ENCODE measurements at places on chromosomes 2 and 18.

DNA sequence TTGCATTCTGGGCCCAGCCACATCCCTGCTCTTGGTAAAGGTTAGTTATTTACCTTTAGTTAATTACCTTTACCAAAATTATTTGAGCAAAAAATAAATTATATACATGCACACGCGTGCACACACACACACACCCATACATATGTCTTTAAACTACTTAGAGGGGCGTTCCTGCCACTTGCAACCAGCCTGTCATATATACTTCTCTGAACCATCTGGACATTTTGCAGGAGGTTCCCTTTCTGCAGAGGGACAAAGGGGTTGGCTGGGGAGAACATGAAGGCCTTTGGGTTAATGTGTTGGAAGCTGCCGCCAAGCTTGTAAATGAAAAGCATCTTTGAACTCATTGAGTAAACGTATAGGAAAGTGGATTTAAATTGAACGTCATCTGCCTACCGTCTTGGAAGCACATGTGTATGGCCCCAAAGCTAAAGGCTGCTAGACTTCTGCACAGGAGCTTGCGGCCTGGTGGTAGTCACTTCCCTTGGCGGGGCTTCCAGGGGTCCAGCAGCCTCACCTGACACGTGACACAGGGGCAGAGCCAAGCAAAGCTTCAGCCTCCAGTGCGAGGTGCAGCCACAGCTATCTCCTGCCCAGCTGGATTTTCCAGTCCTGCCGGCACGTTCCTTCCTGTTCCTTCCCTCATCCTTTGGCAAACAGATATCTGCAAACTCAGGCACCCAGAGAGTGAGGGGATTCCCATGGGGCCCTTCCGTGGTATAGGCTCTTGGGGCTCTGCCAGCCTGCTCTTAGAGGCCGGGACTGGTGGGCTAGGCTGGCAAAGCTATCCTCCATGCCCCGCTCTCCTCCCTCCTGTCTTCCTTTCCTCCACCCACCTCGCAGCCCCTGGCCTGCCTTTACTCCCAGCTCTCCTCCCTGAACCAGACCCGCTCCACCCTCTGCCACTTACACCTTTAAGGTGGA lies 46.1 kb downstream of the SERTAD2 start:
- no peak for DNase-seq

- no peak for DNase-seq
Observed at GRCh38 chr2:183926433-183926832, 671.9 kb upstream of the ZNF804A start.

DNA sequence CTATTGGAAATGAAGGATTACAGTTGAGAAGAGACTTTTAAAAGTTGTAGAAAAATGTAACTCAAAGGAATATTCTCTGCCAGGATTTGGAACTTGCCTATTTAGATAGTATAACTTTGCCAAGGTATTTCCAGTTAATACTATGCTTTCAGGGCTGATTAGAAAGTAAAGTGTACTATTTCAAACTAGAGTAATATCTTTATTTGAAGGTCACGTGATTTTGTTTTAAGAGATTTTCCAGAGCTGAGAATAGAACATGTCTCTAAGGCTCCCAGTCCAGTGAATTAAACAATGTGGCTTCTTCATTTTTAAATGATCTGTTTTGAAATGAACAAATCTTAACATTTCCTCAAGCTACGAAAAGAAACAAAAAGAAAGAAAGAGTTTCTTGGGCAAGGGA lies 53.9 kb downstream of the CCDC148 start:
- no peak for DNase-seq

GRCh38 chr2:149544692-149545091 lies 42.9 kb downstream of the MMADHC start:
- no peak for DNase-seq

- DNase-seq = no peak
Observed at GRCh38 chr2:167424221-167424620, 535.9 kb downstream of the XIRP2 start.

DNA sequence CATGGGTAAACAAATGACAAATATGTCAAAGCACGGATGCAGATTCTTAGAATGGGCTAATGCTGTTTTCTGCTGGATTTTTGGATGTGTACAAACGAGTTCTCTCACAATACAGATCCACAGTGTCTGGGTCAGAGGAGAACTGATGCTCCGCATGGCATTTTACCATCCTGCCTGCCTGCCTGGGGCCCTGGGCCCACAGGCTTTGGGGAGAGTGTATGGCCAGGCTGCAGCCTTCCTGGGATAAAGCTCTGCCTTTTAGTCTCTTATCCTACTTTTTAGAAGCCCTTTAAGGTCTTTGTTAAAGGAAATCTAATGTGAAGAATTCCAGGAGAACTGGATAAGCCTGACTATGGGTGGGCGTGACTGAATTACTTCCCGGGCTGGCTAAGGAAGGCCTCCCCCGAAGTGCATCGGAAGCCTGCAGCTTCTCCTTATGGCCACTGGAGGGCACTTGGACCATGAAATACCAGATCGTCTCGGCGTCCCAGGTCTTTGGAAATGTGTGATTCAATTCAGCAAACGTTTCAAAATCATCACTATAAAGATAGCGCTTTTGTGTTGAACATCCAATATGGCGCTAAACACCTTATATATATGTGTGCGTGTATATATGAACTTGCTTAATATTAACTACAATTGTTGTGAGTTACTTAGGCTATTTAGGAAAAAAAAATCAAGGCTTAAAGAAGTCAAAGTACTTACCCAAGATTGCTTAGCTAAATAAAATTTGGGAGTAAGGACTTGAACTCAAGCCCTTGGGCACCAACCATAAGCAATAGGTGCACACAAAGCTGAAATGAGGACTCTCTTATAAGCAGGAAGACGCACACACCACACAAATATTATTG lies 15.2 kb upstream of the DNPEP start:
- DNase-seq = peak; percentile 91

DNA sequence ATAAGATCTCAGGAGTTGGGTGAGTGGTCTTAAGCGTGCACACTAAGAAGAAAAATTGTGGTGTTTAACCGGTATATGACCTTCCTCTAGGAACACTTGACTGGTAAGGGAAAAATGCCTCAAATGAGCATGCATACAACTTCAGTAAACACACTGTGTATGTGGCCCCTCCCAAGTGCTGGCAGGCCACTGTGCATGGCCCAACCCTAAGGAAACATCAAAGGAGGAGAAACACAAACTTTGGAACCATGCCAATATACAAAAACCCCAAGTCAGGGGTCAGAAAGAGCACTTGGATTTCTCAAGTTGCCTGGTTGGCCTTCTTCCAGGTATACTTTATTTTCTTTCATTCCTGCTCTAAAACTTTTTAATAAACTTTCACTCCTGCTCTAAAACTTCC lies 308.9 kb upstream of the LRRTM4 start:
- no peak for DNase-seq

GRCh38 chr2:210839034-210839433 lies 282.6 kb downstream of the CPS1 start:
- no peak for DNase-seq

GRCh38 chr2:120179396-120179795 lies 43.8 kb downstream of the TMEM185B start:
- DNase-seq = no peak

- no peak for DNase-seq
Observed at GRCh38 chr2:52613064-52613463, 1154.5 kb upstream of the CHAC2 start.

- DNase-seq = no peak
Observed at GRCh38 chr18:78826631-78827030, 153.0 kb upstream of the SALL3 start.

DNA sequence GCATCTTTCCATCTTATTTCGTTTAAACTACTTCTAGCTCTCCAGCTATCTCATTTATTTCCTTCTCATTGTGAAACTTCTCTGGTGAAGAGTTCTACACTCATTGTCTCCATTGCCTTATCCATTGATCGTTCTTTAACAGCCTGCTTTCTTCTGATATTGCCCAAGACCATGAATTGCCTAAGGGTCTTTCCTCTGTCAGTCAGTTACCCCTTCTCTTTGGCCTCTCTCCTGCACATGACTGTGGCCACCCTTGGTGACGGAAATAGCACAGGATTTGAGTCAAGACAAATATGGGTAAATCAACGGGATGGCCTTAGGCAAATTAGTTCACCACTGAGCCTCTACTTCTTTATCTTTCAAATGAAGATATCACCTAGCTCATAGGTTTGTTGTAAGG lies 26.6 kb downstream of the NHEJ1 start:
- DNase-seq = no peak

DNA sequence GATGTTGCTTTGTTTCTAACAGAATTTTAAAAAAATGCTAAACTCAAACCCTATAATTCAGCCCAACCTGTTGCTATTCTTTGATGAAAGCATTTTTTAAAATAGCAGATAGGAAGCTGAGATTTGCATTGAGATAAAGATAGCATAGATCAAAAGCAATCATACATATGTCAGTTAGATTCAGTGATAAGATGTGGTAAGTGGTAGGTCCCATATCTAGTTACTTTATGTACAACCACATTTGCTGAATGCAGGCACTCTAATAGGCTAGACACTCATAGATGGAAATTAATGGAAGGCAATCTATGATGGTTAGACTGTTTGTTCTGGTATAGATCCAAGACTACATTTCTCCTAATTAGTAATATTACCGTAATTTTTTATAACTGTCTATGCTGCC lies 27.2 kb upstream of the C1D start:
- DNase-seq = no peak

- DNase-seq = no peak
Observed at GRCh38 chr2:69564604-69565003, 78.9 kb downstream of the AAK1 start.

DNA sequence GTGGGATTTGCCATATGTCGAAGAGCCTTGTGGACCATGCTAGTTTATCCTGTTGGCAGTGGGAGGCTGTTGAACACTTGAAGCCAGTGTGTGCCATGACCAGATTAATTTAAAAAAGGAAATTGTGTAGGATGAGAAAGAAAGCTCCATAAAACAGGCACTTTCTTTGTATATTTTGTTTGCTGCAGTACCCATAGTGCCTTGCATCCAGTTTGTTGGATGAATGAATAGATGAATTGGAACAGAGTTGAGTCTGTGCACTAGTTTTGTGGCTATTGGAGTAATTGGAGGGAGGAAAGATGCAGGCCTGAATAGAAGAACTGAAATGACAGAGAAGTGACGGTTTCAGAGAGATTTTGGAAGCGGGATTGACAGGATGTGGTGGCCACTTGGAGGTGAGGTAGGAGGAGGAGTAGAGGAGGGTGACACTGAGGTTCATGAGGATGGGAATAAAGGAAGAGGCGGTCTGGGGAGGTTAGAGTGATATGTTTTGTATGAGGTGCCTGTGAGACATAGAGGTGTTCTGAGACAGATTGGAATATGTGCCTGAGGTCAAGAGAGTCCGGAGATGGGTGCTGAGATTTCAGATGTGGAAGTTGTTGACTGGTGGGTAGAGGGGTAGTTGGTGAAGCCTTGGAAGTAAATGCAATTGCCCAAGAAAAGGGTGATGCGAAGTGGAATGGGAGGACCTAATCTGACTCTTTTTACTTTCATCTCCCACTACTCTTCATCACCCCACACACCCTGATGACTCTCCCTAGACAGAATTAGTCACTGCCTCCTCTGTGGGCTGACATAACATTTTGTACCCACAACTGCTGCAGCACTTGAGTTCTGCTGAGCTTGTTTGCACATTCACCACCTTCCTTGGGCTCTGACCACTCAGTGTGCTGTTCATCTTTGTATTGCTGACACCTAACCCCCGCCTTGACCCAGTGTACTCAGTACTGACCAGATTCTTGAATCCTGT lies 5.1 kb downstream of the DGUOK start:
- no peak for DNase-seq

DNA sequence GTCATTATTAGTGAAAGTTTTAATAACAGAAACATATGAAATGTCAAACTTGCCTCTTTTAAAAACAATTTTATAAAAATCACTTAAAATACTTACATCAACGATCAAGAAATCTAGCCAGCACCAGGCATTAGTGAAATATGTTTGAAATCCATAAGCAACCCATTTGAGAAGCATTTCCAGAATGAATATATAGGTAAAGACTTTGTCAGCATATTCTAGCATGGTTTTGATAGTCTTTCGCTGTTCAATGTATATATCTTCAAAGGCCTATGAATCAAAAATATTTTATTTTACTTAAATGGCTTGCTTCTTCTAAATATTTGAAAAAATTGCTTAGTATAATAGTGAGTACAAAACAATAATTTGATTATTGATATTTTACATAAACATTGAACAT lies 91.1 kb downstream of the SCN3A start:
- DNase-seq = no peak

GRCh38 chr2:94987074-94988020 lies 38.2 kb upstream of the MAL start:
- DNase-seq = no peak

GRCh38 chr2:187102381-187102780 lies 253.4 kb upstream of the ZSWIM2 start:
- DNase-seq = no peak

DNA sequence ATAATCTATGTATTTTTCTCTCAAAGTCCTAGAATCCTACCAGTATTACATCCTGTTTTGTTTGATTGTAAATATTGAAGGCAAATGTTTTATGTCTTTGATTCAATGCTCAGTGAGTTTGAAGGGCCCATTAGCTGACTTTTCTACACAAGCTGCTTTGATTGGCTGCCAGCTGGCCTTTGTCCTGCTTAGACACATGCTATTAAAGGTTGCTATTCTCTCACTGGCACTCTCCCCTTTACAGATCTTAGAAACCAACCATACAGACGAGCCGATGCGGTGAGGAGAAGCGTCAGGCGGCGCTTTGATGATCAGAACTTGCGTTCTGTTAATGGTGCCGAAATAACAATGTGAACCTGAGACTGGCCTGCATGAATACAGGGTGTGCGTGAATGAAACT lies 69.7 kb downstream of the PRPF40A start:
- DNase-seq = peak; percentile 68

GRCh38 chr2:175363699-175364098 lies 182.2 kb upstream of the ATP5MC3 start:
- DNase-seq = no peak

DNA sequence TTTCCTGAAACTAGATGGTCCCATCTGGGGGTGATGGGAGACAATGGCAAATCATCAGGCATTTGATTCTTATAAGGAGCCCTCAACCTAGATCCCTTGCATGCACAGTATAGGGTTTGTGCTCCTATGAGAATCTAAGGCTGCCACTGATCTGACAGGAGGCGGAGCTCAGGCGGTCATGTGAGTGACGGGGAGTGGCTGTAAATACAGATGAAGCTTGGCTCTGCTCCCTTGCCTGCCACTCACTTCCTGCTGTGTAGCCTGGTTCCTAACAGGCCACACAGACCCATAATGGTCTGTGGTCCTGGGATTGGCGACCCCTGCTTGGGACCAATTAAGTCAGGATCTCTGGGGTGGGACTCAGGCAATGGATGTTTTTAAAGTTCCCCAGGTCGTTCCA lies 293.4 kb downstream of the ZNF521 start:
- DNase-seq = no peak

GRCh38 chr2:176637486-176638166 lies 368.4 kb downstream of the MTX2 start:
- DNase-seq = peak; percentile 64

Measured in eye (tissue), 1 donor.